ENCODE measurements at places on chromosomes 2 and 18.
A peak's percentile ranks its signal among the peaks of the same experiment; 100 is the strongest.

DNA sequence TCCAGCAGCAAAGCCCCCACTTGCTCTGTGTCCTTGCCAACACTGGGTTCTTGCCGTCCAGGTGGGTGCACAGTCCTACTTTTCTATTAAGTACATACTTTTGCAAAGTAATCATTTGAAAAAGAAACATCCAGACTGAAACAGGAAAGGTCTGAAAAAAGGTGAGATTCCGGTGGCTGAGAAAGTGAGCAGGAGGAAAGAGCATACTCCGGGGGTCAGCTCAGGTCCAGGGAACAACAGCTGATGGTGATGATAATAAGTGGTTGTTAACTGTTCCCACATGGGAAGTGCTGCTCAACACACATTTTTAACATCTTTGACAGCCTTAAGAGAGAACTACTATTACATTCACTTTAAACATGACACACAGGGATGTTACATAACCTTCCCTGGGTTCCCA, 86.1 kb upstream of the UXS1 start:
- no peak for DNase-seq

GRCh38 chr2:230778350-230779063, 65.9 kb downstream of the CAB39 start:
- DNase-seq = no peak

DNA sequence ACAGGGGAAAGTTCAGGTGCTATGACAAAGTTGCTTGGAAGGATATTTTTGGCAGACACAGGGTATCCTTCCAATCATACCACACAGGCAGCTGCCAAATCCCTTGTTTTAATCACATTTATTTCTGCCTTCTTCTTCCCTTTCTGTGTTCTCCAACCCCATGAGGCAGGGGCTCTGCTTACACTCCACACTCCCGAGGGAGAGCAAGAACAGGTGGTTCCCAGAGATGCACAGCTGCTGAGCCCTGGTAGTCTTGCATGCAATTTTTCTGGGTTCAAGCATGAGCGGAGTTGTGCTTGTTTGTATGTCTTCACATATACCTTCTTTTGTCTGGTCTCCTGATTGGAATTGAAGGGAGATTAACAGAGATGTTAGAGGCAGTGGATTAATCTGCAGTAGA, 251.7 kb upstream of the ST6GAL2 start:
- DNase-seq = no peak

DNA sequence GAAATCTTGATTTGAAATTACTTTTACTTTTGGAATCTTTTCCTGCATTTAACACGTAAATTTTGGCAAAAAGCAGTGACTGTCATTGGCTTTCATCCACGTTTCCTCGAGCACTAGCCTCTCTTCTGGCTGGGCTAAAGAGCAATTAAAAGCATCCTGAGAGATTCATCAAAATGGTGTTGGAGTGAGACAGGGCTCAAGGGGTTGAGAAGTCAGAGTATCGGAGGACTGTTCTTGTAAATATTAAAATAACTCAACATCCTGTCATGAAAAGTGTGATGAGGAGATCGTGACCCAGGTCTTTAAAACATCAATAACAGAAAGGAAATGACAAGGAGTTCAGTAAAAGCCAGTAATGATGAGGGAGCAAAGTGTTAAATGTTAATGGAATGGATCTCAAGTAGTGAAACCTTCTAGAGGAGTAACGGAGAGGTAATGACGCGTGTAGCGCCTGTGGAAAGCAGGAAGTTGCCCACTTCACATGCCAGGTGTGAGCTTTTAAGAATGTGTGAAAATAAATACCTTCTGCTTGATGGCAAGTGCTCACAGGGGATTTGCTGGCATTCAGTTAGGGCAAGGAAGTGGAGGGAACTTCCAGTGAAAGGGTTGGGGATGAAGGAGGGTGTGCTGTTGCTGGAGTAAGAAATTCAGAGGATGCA, 754.4 kb downstream of the ADCYAP1 start:
- DNase-seq = no peak

GRCh38 chr2:196839574-196839973, 30.4 kb upstream of the C2orf66 start:
- no peak for DNase-seq

DNA sequence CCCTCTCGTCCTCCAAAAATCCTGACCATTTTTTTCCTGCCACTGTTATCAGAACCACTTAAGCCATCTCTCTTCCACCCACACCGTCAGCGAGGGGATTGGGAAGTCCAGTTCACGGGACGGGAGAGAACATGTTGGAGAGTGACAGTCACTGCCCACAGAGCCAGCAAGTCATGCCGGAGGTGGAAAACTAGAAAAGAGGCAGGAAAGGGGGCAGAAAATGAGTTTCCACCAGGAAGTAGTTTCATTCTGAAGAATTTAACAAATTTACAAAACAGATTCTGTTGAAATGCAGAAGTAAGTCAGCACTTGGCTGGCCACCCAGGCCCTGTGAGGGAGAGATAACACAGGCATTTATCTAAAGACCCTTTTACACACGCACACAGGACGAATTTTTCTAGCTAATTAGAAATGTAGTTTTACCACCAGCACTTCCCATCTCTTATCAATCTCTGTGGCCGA, 431.3 kb downstream of the TSN start:
- no peak for DNase-seq

DNA sequence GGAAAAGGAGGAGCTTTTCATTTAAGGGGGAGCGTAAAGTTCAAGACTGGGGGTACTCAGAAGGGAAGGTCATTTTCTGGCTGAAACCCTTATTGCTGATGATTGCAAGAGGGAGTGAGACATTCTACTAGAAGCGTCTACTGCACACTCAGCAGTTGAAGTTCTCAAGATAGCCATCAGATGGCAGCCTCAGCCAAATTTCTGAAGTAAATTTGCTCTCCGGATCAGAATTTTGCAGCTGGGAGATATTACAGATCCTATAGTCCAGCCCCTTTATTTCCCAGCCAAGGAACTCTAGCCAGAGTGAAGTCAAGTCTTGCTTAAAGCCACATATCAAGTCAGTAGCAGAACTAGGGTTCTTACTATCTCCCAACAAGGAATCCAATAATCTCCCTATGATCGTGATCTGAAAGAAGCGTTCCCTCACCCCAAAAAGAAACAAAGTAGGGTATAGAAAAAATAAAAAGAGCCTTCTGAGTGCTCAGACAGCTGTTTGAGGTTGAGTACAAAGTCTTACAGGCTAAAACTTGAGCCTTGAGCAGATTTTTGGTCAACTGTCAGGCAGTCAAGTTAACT, 24.0 kb downstream of the RAX start:
- DNase-seq = peak; percentile 90

DNA sequence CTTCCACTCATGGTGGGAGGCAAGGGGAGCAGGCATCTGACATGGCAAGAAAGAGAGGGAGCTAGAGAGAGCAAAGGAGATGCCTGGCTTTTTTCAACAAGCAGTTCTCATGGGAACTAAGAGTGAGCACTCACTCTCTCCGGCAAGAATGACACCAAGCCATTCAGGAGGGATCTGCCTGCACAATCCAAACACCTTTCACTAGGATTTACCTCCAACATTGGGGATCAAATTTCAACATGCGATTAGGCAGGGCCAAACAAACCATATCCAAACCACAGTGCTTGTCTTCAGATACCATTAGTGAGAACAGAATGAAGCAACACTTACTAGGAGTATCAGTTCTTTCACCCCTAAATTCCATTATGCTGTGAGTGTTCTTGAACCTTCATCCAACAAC, 77.3 kb downstream of the FIGN start:
- DNase-seq = no peak

DNA sequence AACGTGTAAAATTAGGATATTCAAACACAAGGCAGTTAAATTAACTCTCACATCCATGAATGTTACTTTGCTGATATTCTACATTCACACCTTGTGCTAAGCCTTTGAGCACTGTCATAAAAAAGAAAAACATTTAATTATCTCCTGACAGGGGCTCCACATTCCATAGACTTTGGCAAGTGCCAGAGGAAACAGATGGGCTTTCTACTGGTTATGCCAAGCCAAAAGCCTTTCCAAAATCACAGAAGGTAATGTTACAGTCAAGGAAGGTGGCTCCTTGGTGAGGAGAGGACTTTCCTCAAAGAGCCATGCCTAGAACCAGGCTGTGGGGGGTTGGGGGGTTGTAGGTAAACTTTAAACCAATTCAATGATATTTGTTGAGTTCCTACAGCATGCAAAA, 12.4 kb downstream of the MYO5B start:
- no peak for DNase-seq

DNA sequence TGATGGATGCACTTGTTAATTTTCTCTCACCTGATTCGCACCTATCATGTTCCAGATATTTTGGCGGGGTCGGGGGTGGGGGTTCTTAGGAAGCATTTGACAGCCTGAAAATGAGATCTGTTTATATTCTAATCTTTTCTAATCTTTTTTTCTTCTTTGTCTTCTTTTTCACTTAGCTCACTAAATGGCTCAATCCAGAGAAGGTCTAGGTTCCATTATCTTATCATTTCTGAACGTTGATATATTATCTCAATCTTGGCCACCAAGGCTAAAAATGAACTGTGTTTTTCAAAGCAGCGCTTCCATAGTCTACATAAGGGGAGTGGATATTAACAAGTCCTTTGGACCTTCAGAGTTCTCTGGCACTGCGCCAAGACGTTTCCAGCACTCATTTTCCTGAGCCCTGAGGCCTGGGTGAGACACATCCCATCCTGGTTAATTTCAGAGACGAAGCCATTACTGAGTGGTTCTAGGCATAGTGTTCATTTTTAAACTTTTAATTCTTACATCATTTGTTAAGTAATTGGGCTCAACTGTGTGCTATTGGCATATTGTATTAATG, 229.0 kb downstream of the SOX11 start:
- DNase-seq = no peak

DNA sequence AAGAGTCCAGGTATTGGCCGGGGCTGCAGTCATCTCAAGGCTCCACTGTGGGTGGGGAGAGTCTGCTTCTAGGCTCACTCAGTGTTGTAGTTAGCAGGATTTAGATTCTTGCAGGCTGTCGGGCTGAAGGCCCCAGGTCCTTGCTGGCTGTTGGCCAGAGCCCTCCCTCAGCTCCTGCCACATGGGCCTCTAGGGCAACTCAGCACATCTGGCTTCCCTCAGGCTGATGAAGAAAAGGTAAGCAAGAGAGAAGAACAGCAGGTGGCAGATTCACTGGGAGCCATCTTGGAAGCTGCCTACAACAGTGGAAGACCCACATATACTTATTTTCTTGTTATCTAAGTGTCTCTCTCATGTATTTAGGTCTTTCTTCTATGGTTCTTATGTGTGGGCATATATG, 4.3 kb downstream of the MRPS9 start:
- DNase-seq = peak; percentile 11

GRCh38 chr2:11187083-11187619, 31.9 kb downstream of the SLC66A3 start:
- DNase-seq = no peak

- peak; percentile 69 for DNase-seq
Observed at GRCh38 chr2:170929686-170930050, 615 bp downstream of the GORASP2 start.

- DNase-seq = no peak
Observed at GRCh38 chr2:203908066-203908796, 28.3 kb upstream of the ICOS start.

DNA sequence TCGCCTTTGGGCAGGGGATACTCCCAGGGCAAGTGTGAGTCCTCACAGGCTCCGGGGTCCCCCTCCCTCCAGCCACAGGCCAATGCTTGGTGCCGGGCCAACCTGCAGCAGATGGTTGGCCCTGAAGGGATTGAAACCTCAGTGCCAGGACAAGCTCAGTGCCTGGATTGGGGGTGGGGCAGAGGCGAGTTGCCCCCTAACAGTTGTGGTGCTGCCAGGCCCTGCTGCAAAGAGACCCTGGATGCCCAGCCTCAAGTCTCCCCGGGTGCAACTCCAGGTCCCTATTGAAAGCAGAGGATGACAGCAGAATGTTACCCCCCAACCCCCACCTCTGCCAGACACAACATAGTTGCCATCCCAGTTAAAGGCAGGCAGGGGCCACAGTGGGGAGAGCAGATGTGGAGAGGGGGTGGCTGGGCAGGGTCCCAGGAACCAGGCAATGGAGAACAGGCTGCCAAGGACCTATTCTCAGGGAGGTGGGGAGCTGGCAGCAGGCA, 9.5 kb upstream of the RNF103 start:
- DNase-seq = no peak

DNA sequence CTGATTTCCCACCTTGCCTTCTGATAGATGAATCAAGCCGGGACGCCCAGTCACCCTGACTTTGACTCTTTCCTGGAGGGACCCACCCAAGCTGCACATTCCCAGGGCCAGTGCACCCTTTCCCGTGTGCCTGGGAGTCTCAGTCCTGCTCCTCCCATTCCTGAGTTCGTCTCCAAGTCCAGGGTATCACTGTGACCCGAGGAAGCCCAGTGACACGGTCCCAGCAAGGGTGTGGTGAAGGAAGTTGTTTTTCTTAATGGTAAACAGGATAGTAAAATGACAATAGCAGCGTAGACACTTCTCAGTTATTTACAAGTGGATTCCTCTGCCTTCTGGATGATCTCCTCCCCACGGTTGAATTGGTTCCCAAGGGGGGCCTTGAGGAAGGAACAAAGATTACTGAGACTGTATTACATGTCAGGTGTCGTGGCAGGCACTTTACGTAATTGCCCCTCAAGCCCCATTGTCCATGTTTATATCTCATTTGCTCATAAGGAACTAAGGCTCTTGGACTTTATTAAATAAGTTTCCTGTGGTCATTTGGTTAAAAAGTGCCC, 123.3 kb downstream of the PRKCE start:
- no peak for DNase-seq

DNA sequence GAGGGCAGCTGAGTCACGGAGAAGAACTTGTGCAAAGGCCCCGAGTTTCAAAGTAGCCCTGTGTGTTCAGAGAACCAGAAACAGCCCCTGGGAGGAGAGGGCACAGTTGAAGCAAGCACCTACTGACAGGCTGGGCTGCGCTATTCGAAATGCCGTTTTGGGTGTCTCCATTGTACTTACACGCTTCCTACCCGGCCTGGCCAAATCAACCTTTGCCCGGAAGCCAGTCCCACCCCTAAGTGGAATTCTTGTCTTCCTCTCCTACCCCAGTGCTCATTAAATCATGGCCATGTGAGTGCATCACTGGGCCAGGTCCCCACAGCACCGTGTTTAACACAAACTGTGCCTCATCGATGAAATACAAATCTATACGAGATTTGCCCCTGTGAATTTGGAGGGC, 6.0 kb downstream of the DIPK1C start:
- DNase-seq = no peak

- DNase-seq = peak; percentile 61
Observed at GRCh38 chr2:5696404-5696944, 4.3 kb downstream of the SOX11 start.

GRCh38 chr18:75818383-75818782, 390.9 kb upstream of the SMIM21 start:
- no peak for DNase-seq

DNA sequence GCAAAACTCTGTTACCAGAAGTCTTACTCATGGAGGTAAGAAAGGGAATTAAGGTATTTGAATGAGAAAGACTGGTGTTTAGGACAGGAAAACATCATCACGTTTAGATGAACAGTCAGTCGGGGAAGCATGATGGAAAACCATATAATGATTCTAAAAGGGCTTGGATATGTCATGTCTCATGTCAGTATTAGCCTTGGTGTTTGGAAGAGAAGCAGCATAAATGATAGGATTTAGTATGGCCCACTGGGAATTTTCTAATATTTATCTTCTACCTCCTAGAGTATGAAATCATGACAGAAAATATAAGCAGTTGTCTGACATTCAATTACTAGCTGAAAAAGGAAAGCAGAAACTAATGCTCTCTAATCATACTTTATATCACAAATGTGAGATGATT, 1643.6 kb upstream of the CELF4 start:
- no peak for DNase-seq

Measured in NAMALWA (cell line).